ENCODE measurements at places on chromosomes 5 and 9.

GRCh38 chr5:160366230-160366629 lies 4.2 kb downstream of the C1QTNF2 start:
- DNase-seq, result no peak

DNA sequence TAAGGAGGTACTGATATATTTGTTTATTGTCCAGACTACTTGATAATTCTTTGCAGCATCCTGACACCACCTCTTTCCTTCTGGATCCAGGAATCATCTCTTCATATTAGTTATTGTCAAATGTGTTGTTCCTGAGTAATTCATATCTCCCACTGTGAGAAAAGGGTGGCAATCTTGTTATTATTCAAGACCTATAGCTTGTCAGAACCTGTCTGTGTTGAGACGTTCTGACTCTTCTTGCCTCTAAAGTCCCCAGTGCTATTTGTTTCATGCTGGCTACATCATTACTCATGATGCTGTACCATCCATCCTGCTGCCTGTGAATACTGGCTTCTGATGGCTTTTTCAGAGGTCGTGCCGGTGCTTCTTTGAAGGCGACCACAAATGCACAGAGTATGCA lies 68.7 kb upstream of the TAF11L2 start:
- DNase-seq, result no peak

GRCh38 chr9:34310215-34310614 lies 18.9 kb downstream of the KIF24 start:
- no peak for DNase-seq

- DNase-seq, result no peak
Measured at GRCh38 chr9:83655433-83655832, 32.5 kb downstream of the IDNK start.

GRCh38 chr9:122129969-122130368 lies 29.6 kb downstream of the NDUFA8 start:
- no peak for DNase-seq

DNA sequence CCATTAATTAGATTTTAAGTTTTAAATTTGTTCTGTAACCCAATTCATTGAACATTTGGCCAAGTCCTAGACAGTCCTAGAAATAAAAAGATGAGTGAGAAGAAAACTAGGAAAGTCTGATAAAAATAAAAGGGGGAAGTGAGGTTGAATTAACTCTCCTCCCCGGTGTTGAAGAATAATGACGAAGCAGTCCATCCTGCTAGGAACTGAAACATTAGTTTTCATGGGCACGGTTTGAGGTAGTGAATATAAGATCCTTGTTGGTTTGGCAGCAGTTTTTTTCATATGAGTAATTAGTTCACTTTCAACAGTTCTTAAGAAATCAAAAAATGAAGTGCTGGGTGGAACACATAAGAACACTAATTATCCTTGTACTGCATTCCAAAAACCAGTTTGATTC lies 103.1 kb downstream of the MTREX start:
- no peak for DNase-seq

- no peak for DNase-seq
Measured at GRCh38 chr5:173878224-173878967, 9.8 kb upstream of the CPEB4 start.

GRCh38 chr9:124015661-124016131 lies 4.1 kb downstream of the LHX2 start:
- DNase-seq, result no peak

DNA sequence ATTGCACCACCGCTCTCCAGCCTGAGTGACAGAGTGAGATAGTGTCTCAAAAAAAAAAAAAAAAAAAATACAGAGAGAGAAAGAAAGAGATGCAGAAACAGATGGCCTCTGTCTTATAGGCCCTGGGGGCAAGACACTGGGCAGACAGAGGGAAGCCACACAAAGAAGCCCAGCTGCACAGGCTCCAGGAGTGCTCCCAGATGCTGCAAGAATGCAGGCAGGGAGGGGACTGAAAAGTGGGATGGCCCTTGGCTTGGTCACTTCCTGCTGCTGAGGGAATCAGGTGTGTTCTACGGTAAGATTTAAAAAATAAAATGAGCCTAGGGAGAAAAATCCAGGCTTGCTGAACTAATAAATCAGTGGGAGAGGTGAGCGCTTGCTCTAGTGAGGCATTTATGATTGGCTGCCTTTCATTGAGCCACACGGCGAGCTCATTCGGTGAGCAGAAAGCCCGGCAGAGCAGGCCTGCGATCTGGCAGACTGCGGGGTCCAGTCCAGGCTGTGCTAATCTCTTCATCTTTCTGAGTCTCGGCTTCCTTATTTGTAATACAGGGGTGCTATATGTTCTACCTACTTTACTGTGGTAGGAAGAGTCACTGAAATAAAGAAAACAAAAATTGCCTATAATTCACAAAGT lies 80.6 kb downstream of the RAD23B start:
- DNase-seq, result no peak

- DNase-seq, result no peak
Measured at GRCh38 chr5:142769251-142769792, 855 bp upstream of the ARHGAP26 start.

DNA sequence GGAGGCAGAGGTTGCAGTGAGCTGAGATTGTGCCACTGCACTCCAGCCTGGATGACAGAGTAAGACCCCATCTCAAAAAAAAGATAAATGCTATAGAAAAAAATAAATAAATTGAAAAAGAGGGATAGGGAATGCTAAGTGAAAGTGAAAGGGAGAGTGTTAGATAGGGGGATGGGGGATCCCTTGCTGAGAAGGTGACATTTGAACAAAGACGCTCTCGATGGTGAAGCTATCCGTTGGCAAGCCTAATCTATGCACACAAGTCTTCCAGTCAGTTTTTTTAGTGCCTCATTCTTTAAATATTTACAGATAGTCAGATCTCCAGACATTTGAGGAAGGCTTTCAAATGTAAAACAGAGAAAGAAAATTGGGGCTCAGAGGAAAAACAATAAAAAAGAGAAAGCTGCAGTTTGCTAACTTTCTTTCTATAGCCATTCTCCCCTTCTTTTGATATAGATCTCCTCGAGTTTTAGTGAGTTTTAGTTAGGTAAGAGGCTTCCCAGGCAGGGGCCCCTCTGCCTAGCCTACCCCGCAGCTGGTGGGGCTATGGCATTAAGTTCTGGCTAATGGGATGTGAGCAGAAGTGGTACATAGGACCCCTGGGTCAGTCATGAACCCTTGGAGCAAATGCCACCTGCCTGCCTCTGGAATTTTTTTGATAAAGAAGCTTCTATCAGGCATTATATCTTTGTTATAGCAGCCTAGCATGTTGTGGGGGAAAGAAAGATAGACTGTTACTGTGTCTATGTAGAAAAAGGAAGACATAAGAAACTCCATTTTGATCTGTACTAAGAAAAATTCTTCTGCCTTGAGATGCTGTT lies 12.0 kb downstream of the GLRX start:
- DNase-seq, result no peak

DNA sequence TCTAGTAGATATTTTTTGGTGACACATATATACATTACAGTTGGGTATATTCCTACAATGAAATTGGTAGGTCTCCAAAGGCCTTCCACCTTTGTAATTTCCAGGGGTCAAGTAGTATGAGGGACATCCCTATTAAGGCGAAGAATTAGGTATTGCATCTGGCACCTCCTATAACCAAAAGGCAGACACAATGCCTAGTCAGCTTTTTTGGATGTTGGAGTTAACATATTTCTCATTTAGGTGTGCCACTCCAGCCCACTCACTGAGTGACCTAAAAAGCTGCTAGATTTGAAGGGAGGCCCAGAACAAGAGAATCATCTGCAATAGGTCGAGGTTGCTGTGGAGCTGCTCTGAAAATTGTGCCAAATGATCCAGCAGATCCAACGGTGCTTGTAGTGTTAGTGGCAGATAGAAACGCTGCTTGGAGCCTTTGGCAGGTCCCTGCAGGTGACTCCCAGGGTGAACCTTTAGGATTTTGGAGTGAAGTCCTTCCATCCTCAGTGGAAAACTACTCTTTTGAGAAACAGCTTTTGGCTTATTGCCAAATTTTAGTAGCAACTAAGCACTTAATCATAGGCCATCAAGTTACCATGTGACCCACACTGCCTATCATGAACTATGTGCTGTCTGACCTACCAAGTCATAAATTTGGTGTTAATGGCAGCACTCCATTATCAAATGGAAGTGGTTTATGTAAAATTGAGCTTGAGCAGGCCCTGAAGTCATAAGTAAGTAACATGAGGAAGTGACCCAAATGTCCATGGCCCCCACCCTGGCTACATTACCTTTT lies 15.7 kb upstream of the FNIP1 start:
- no peak for DNase-seq

GRCh38 chr5:133527311-133527710 lies 85.0 kb downstream of the FSTL4 start:
- DNase-seq, result no peak
